NCI-H2081 treated with DMSO at 0.1 percent for 48 hours (cell line): ENCODE measurements at places on chromosomes 5 and 9.

DNA sequence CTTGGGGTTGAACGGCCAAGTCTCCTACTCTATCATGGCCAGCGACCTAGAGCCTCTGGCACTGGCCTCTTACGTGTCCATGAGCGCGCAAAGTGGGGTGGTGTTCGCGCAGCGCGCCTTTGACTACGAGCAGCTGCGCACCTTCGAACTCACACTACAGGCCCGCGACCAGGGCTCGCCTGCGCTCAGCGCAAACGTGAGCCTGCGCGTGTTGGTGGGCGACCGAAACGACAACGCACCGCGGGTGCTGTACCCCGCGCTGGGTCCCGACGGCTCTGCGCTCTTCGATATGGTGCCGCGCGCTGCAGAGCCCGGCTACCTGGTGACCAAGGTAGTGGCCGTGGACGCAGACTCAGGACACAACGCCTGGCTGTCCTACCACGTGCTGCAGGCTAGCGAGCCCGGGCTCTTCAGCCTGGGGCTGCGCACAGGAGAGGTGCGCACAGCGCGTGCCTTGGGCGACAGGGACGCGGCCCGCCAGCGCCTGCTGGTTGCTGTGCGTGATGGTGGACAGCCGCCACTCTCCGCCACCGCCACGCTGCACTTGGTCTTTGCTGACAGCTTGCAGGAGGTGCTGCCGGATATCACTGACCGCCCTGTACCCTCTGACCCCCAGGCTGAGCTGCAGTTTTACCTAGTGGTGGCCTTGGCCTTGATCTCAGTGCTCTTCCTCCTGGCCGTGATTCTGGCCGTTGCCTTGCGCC, 2.0 kb downstream of the PCDHGB5 start:
- DNase-seq = no peak

DNA sequence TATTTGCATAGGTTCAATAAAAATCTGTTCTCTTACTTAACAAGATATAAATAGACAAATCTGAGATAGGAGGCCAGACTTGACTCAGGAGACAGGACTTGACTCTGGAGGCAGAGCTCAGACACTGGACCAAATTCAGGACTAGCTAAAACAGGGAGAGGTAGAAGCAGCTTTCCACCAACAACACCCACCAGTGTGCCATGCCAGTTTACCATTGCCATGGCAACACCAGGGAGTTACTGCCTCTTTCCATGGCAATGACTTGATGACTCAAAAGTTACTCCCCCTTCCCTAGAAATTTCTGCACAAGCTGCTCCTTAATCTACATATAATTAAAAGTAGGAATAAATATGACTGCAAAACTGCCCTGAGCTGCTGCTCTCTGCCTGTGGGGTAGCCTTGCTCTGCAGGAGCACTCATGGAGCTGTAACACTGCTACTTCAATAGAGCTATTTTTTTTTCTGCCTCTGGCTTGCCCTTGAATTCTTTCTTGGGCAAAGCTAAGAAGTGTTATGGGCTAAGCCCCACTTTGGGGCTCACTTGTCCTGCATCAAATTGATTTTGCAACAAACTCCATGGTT, 473.0 kb downstream of the PLK2 start:
- DNase-seq = no peak

DNA sequence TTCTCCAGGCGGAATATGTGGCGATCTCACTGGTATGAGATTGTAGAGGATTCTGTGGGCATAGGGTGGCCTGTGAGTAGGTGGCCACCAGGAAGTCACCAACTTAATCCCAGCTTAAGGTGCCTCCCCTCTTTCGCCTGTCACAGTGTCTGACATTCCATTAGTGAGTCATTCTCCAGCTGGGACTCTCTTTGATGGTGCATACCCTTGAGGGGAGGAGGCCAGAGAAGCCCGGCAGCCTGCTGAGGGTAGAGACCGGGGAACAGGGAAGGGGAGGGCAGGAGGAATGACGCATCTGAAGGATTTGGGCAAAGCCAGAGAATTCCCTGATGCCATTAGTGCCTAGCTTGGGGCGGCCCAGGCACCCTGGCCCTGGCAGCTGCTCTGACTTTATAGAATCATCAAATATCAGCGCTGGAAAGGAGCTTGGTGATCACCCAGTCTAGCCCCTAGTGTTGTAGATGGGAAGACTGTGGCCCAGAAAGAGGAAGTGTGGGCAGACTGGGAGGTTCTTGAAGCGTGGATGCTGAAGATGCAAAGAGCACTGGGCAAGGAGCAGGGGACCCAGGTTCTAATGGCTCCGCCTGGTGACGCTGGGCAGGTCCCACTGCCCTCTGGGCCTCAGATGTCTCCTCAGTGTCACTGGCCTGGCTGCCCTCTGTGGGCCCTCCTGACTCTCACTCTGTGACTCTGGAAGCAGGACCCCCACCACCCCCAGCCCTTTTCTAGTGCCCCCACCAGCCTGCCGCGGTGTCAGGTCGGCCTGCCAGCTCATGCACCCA, 41.4 kb downstream of the DAB2IP start:
- no peak for DNase-seq

GRCh38 chr5:146441896-146442295, 5.2 kb upstream of the TCERG1 start:
- DNase-seq = no peak

- no peak for DNase-seq
Measured at GRCh38 chr5:41763081-41763480, 107.1 kb downstream of the OXCT1 start.

GRCh38 chr5:13218518-13218917, 726.0 kb downstream of the DNAH5 start:
- DNase-seq = no peak

DNA sequence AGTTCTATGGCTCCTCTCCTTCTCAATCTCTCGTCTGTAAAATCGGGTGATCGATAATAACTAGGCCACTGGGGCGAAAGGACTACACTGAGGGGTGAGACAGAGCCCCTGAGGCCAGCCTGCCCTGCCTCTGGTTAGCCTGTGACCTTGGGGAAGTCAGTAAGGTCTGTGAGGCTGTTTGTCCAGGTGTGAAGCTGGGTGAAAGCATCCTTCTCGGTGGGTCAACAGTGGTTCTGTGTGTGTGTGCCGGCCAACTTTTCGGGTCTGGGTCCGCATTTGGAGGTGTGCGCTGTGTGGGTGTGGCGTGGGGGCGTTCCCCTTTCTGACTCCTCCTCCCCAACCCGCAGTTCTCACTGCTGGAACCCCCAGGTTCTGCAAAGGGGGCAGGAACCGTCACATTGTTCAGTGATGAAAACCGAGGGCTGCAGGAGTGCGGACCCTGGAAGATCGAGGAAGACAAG, 5.0 kb upstream of the RNF44 start:
- no peak for DNase-seq

DNA sequence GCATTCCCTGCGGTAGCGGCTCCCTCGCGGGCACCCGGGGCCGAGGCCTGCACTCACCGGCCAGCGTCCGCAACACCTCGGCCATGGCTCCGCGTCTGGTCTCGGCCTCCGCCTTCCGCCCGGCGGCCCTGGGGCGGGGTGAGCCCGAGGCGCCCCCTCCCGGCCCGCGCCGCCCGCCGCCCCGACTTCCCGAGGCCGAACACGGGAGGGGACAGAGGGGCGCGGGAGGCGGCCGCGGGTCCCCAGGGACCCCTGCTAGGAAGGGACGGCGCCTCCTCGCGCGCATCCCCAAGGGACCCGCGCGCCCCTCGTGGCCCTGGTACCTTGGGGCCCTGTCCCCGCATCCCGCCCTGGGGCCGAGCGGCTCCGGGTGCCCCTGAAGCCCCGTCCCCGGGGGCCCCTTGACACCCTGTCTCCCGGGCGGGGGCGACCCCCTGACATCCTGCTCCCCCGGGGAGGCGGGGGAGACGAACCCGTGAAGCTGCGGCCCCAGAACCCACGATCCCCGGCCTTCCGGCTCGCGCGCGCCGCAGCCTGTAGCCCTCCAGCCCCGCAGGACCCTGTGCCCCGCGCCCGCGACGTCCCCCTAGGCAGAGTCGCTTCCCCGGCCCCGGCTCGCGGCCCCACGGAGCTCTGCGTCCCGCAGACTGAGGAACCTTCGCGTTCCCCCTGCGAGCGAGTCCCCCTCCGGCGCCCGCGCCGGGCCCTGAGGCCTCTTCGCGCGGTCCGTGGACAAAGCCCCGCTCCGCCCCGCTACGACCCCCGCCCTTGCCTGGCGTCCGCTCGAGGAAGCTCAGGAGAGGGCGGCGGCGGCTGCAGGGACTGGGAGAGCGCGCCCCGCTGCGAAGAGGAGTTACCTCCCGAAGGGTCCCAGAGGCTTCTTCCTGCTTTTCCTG, at the start of gene ABO:
ABO (minus strand) TSS at position 97 of the 896 bp plus-strand sequence.
- no peak for DNase-seq

DNA sequence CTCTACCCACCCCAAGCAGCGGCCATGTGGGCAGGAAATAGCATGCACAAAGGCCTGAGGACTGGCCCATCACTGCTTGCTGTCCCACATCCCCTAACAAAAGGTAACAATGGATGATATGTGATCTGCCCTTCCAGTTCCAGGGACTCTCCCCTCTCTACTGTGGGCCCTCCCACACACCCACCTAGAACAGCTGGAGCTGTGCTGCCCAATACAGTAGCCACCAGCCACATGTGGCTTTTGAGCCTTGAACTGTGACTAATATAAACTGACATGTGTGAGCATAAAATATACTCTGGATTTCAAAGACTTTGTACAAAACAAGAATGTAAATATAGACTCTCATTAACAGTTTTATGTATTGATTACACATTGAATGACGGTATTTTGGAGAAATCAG, 78.1 kb downstream of the C5orf15 start:
- no peak for DNase-seq

DNA sequence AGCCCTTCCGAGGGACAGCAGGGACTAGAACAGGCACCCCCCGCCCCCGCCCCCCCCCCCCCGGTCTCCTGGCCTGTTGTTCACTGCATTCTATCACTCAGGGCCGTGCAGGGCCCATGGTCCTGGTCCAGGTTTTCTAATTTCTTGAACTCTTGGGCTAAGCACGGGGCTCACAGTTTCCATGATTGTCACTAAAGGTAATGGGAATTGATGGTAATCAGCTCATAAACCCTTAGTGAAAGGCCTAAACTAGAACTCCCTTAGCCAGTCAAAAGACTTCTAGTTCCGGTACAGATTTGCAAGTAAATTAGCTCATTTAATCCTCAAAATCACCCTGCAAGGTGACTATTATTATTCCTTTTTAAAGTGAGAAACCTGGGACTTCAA, 14.7 kb upstream of the PWWP2A start:
- DNase-seq = no peak

- DNase-seq = no peak
Measured at GRCh38 chr5:140833993-140834392, at the start of gene PCDHA7. Gene PCDHA7 (plus strand): TSS chr5:140834269. CDS start chr5:140834384, 115 bp downstream.

- no peak for DNase-seq
Measured at GRCh38 chr5:65699338-65699737, 22.6 kb downstream of the SGTB start.

GRCh38 chr9:95516734-95517558, at the start of gene PTCH1:
Gene PTCH1 (minus strand): TSS chr9:95516971.
- DNase-seq = no peak

- DNase-seq = no peak
Measured at GRCh38 chr5:152883066-152883775, 478.1 kb upstream of the NMUR2 start.

- no peak for DNase-seq
Measured at GRCh38 chr5:176366232-176366894, 1.1 kb downstream of the ARL10 start.

DNA sequence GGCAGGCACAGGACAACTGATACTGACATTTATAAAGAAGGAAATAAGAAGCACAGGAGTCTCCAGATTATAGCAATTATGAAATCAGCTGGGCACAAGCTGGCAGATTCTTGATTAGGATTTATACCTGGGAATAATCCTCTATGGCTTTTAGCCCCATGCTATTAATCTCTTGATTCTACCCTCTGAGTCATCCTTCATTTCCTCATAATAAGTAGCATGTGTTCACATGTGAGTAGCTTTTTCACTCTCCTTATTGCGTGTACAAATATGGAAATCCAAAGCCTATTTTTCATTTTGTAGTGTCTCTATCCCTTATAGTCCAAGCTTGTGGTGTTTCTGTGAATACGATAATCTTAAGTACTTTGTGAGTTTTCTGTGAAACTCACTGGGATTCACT, 185.0 kb upstream of the PRLR start:
- no peak for DNase-seq

DNA sequence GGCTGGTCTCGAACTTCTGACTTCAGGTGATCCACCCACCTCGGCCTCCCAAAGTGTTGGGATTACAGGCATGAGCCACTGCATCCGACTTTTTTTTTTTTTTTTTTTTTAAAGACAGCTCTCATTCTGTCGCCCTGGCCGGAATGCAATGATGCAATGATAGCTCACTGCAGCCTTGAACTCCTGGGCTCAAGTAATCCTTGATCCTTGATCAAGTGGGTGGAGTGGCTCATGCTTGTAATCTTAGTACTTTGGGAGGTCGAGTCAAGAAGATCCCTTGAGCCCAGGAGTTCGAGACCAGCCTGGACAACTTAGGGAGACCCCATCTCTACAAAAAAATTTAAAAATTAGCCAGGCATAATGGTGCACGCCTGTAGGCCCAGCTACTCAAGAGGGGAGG, 8.1 kb downstream of the SEC24A start:
- DNase-seq = no peak

- no peak for DNase-seq
Measured at GRCh38 chr9:132622159-132622558, 39.8 kb downstream of the BARHL1 start.

DNA sequence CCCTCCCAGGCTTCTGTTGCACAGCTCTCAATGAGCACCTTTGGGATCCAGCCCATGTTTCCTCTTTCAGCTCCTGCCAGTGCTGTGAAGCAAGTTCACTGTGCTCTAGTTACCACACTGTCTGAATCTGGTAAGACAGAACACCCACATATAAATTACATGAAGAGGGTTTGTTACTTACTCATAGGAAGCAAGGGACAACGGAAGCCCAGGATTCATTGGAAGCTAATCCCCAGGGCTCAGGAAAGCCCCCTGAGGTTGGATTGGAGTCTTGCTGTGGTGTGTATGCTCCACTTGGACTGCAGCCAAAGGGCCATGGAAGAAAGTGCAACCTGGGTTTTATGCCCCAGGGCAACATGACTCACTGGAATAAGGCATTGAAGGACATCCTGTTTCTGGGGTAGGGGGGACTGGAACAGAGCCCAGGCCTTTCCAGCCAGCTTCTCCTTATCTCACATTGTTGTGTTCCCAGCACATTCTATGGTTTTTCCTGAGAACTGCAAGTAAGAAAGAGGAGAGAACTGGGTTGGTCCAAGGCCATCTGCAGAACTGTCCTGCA, 15.6 kb upstream of the CLK4 start:
- DNase-seq = peak; percentile 5

GRCh38 chr9:38160613-38161215, 91.7 kb upstream of the SHB start:
- DNase-seq = no peak
